ENCODE measurements at places on chromosomes 13 and 19.

GRCh38 chr13:94327318-94327717 is 152.2 kb downstream of the DCT start:
- DNase-seq, result peak; percentile 40

GRCh38 chr13:59755632-59756290 is 408.0 kb downstream of the DIAPH3 start:
- no peak for DNase-seq

DNA sequence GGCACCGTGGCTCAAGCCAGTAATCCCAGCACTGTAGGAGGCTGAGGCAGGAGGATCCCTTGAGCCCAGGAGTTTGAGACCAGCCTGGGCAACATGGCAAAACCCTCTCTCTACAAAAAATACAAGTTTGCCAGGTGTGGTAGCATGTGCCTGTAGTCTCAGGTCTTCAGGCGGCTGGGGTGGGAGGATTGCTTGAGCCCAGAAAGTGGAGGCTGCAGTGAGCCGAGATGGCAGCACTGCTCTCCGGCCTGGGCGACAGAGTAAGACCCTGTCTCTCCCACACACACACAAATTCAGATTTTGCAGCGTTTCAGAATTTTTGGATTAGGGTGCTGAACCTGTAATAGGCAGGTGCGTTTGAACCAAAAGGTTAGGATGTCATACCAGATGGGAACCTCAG is 2.2 kb downstream of the RPS11 start:
- DNase-seq, result no peak

DNA sequence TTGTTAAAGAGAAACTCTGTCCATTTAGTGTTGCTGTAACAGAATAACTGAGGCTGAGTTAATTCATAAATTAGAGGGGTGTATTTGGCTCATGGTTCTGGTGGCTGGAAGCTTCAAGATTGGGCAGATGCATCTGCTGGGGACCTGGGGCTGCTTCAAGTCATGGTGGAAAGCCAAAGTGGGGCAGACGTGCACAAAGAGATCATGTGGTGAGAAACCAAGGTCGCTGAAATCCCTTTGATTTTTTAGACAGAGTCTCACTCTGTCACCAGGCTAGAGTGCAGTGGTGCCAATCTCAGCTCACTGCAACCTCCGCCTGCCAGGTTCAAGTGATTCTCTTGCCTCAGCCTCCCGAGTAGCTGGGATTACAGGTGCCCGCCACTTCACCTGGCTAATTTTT is 46.0 kb downstream of the RCBTB2 start:
- DNase-seq, result no peak

GRCh38 chr13:90307136-90307535 is 1040.4 kb upstream of the MIR17HG start:
- no peak for DNase-seq

GRCh38 chr19:45470762-45471081 is 2.9 kb downstream of the FOSB start:
- DNase-seq, result no peak

- no peak for DNase-seq
These were observed 6.5 kb upstream of the CTXN1 start for GRCh38 chr19:7932276-7932929.

- DNase-seq, result no peak
These were observed 179.0 kb downstream of the NUFIP1 start for GRCh38 chr13:44810061-44810840.

GRCh38 chr19:45863840-45864628 is at the start of gene FOXA3:
Gene FOXA3 (plus strand): TSS chr19:45864326. CDS start chr19:45864457, 131 bp downstream.
- DNase-seq, result peak; percentile 91

DNA sequence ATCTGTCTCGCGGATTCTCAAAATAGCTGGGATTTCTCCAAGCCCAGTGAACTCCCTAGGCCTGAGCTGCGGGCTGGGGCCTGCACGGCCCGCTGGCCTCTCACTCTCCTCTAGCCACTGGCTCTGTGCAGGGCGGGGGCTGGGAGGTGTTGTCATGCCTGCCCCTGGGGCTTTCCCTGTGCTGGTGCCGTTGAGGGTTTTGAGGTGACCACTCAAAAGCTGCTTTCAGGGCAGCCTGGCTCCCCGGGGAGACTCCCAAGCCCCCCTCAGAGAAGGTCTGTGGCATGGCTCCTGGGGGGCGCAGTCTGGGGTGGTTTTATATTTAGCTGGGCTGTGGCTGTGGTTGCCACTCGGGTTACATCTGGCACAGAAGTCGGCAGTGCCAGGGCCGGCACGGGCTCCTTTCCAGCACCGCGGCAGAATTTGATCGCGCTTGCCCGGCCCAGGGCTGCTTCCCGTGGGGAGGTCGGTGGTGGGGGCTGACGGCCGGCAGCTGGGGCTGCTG is 10.0 kb downstream of the NDUFB7 start:
- peak; percentile 64 for DNase-seq

- DNase-seq, result no peak
These were observed 796 bp downstream of the ZNF304 start for GRCh38 chr19:57351867-57352266.

GRCh38 chr13:46656786-46657185 is 103.8 kb downstream of the LRCH1 start:
- DNase-seq, result peak; percentile 42

- DNase-seq, result peak; percentile 89
These were observed 7.8 kb downstream of the ANKLE1 start for GRCh38 chr19:17289489-17289888.

DNA sequence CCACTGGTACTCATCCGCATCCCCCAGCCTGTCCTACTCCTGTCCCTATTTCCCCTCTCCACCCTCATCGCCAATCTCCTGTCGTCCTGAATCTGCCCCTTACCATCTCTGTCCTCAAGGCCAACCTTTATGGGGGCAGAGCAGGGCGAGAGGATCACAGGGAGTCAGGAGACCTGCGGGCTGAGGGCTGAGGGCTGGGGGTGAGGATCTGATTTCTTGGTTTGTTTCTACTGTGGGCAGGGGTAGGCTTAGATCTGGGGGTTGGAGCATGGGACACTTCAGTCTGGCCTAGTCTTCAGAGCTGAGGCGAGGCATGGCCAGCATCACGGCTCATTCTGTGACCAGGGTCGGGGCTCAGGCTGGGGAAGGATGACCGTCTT is 16.5 kb upstream of the ERCC1 start:
- DNase-seq, result no peak

- peak; percentile 36 for DNase-seq
These were observed 427.9 kb downstream of the ZNF536 start for GRCh38 chr19:30799865-30800755.

GRCh38 chr19:15576526-15577156 is 38.4 kb upstream of the CYP4F8 start:
- DNase-seq, result no peak

DNA sequence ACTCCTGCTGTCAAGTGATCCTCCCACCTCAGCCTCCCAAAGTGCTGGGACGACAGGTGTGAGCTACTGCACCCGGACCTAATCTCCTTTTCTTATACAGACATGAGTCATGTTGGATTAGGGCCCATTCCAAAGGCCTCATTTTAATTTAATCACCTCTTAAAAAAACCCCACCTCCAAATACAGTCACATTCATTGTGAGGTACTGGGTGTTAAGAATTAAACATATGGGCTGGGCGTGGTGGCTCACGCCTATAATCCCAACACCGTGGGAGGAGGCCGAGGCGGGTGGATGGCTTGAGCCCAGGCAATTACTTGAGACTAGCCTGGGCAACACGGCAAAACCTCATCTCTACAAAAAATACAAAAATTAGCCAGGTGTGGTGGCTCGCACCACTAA is 46.6 kb downstream of the PIN1 start:
- DNase-seq, result no peak

DNA sequence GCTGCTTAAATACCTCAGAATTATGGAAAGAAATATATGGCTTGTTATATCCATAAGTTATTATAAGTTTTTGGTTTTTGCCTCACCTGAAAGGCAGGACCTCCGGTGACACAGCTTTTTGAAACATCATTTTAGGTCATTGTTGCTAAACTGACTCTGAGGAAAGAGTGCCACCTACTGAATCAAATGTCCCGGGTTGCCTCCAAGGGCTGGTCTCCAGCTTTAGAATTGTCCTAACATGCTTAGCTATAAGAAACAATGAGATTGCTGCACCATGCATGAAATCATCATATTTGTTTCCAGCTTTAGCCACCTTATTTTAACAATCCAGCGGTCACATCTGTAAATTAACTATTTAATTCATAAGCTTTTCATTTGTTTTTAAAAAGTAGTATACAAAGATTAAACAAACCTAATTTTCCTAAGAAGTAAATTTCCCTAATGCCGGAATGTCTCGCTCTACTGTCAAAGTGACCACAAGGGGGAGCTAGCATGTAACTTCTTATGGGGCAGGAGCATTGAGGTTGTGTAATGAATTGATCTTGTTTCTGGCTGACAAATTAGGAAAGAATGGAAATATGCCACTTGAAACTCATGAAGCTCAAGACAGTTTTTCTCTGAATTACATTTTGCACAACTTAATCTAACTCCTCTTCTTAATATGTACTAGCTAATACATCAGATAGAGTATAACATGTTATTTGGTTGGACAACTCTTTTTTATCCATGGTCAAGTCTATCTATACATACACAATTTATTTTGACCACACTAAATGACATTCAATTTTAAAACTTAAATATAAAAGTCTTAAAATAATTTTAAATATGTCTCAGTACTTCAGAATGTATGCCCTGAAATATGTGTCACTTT is 6.7 kb upstream of the PCDH17 start:
- peak; percentile 31 for DNase-seq

DNA sequence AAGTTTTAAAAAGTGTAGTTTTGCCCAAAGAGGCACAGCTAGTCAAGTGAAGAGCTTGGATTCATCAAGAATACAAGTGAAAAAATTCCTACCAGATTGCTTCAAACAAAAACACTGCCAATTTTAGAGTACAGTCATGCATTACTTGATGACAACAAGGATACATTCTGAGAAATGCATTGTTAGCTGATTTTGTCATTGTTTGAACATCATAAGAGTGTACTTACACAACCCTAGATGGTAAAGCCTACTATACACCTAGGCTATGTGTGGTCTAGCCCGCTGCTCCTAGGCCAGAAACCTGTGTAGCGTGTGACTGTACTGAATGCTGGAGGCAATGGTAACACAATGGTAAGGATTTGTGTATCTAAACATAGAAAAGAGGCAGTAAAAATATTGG is 41.1 kb downstream of the TMTC4 start:
- DNase-seq, result no peak

DNA sequence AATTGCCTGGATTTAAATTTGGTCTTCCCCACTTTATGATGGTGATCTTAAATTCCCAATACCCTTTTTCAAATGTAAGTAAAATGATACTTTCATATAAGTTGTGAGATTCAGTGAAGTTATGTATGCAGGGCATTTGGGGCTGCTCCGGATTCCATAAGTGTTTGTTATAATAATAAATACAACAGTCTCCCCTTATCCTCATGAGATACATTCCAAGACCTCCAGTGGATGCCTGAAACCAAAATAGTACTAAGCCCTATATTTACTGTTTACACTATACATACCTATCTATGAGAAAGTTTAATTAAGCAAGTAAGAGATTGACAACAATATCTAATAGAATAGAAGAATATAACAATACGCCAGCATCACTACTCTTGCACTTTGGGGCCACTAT is 2237.8 kb downstream of the PCDH9 start:
- DNase-seq, result no peak

DNA sequence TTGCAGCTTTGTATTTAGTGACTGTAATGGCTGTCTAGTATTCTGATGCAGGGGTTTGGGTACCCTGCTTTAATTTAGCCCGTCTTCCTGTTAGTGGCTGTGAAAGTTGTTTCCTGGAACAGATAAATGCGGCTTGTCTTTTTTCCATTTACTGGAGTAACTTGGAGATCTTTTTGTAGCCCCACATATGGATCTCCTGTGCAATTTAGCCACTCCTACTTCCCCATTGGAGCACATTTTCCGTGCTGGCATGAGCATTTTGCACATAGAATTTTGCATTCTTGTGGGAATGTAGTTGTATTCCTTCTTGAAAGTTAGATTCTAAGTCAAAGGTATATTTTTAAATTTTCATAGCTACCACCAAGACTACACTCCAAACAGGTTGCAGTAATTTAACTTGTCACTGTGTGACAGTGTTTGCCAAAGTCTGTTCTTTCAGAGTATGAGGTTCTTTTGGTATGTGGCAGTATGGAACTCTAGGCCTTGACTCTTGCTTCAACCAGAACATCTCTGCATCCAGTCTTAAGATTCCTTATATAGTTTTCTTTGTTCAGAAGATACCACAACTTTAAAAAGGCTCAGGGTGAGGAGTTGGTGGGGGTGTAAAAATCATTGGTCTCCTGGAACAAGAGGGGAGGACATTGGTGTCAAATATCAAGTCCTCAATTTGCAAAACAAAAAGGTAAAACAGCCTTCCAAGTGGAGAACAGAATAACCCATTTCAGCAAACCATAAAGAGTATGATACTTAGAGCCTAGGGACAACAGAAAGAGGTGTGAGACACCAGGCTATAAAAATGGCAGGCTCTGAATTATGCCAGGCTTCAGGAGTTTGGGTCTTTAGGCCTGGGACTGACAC is 21.1 kb upstream of the CCDC97 start:
- no peak for DNase-seq

DNA sequence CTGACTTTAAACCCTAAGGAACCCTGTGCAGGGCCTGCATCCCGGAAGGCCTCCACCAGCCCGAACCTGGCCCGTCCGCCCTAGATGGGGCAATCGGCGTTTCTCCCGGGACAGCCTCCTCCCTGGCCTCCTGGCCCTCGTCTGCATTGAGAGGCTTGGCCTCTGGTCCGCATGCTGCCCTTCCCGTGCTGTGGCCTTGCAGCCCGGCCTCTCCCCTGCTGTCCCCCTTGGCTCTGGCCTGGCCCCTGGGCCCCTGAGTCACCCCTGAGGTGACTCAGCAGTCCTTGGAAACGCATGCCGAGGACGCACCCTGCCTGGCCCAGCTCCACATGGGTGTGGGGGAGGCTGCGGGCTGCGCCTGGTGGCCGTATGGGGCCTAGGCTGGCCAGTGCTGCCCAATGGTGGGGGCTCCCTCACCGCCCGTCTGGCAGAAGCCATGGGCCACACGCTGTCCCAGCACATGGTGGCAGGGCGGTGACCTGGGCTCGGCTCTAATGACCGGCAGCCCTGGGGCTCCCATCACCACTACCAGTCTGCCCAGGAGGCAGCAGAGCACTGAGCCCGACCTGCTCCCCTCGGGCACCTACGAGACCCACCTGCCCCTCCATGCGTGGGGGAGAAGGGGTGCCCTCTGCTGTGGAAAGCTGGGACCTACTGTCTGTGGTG is 25.7 kb downstream of the SH3GL1 start:
- no peak for DNase-seq

- DNase-seq, result no peak
These were observed 7.9 kb upstream of the PVR start for GRCh38 chr19:44635581-44636438.

Measured in GM10248 (cell line).